ENCODE measurements at places on chromosomes 4 and X.

GRCh38 chr4:52964561-52965101, 102.5 kb downstream of the RASL11B start:
- DNase-seq, result no peak

DNA sequence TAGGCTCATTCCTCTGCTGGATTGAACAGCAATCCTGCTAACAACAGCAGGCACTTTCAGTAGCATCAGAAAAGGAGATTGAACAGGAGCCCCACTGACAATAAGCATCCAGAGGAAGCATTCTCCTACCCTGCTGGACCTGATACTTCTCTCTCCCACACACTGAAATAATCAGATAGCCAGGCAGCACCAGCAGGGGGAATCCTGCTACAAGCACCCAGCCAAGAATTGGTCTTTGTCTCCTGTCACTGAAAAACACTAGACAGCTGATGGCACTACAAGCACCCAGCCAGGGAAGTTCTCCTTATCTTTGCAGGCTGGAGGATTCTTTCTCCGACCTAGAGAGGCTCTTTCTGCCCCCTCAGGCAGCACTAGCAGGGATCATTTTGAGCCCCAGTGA, 444.3 kb upstream of the GRIA3 start:
- DNase-seq, result no peak

GRCh38 chr4:69742596-69742995, 17.8 kb downstream of the SULT1B1 start:
- DNase-seq, result no peak

GRCh38 chr4:126969360-126970235, 663.2 kb upstream of the INTU start:
- no peak for DNase-seq

DNA sequence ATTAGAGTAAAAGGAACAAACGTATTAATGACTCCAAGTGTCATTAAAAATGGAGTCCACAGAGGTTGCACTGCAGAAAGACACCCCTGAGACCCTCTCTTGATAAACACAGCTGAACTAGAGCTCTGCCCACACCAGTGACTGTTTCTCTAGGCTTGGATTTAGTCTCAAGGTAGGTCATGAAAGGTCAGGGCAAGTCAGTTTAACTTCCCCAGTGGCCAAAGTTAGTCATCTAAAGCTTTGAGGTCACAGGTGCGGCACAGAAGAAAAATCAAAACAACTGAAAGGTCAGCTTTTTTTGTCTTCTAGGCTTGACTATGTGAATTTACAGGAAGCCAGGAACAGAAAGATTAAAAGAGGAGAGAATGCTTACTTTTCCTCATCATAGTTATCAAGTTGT, 749.6 kb downstream of the RAB28 start:
- no peak for DNase-seq

Measured in transverse colon (tissue), 4 donors.